ENCODE measurements at places on chromosomes 1 and 21. TPM values are rescaled to one million over a fixed set of nuclear protein-coding genes. Genes with fewer than 3 reads are reported as not detected.

- no peaks in the 10 kb centered on the region for H3K27me3 ChIP-seq
- no peak for DNase-seq
- H3K4me3 ChIP-seq = no peak overlapping the region
- no peaks in the 10 kb centered on the region for H3K4me1 ChIP-seq
Measured at GRCh38 chr21:37915497-37915911, 753 bp downstream of the KCNJ6 start.

DNA sequence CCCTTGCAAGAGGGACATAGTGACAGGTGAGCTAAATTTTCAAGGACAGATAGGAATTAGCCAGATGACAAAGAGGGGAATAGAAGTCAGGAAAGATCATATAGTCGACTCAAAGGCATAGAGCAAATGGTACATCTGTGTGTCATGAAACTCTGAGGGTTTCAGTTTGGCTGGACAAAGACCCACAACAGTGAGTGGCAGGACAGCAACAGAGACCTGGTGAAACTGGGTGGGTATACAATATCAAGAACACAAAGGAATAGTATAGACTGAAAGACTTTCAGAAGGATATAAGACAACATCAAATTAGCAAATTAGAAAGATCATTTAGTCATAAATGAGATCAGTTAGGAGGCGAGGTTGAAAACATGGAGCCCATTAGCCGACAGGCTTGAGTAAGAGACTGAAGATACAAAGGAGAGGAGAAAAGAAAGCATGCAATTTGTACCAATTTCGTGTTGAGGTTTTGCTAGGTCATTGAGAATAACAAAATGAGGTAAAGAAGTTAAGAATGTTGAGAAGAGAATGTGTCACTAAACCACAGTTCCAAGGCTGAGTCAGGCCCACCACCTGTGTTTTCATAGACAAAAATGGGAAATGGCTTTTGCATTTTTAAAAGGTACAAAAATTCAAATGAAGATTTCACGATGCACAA lies 213.8 kb downstream of the HHIPL2 start:
- H3K4me1 ChIP-seq = peaks cover 4% of the 10 kb centered on the region
- no peak for DNase-seq
- H3K27me3 ChIP-seq = no peaks in the 10 kb centered on the region
- H3K36me3 ChIP-seq = no peaks in the 10 kb centered on the region

- no peaks in the 10 kb centered on the region for H3K27me3 ChIP-seq
- H3K27ac ChIP-seq = no peak overlapping the region
- H3K4me1 ChIP-seq = no peaks in the 10 kb centered on the region
- no peaks in the 10 kb centered on the region for H3K36me3 ChIP-seq
- no peak overlapping the region for H3K4me3 ChIP-seq
- no peak for DNase-seq
Measured at GRCh38 chr1:30303387-30303786, 420.0 kb downstream of the MATN1 start.

WNT2B gene
- total RNA-seq = 0.46 TPM

LRRC38 gene
- not detected for total RNA-seq

- no peaks in the 10 kb centered on the region for H3K4me1 ChIP-seq
- H3K27me3 ChIP-seq = no peaks in the 10 kb centered on the region
- no peak overlapping the region for H3K27ac ChIP-seq
- no peak overlapping the region for H3K4me3 ChIP-seq
Measured at GRCh38 chr1:3516911-3517675, 62.6 kb downstream of the ARHGEF16 start.

FCGR3B gene
- total RNA-seq = not detected

GRCh38 chr1:3072391-3073185 lies 3.6 kb downstream of the PRDM16 start:
- no peak overlapping the region for H3K27ac ChIP-seq
- H3K4me1 ChIP-seq = no peaks in the 10 kb centered on the region
- no peak for DNase-seq
- no peaks in the 10 kb centered on the region for H3K36me3 ChIP-seq
- H3K27me3 ChIP-seq = no peaks in the 10 kb centered on the region

DNA sequence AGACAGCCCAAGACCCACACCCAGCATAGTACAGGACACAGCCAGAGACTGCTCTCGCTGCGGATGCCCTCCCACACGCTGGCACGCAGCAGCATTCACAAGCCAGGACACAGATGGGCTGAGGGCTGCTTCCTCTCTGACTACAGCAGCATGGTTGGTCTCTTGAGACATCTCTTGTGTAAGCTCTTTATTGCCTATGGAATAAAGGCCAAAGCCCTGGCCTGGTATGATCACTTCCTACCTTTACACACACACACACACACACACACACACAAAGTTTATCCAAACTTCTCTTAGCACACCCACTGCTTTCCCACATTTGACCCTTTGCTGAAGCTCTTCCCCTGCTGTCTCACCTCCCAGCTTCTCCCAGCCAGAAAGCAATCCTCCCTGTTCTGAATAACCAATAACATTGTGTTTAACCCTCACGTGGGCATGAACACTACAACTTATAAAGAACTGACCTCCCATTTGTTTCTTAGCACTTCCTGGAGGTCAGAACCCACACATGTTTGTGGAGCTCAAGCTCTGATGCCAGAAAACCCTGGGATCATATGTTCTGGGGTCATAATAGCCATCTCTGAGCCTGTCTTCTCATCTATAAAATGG lies 1.2 kb upstream of the LUZP1 start:
- no peaks in the 10 kb centered on the region for H3K36me3 ChIP-seq
- H3K27me3 ChIP-seq = no peaks in the 10 kb centered on the region
- H3K4me1 ChIP-seq = peaks cover 4% of the 10 kb centered on the region

DNA sequence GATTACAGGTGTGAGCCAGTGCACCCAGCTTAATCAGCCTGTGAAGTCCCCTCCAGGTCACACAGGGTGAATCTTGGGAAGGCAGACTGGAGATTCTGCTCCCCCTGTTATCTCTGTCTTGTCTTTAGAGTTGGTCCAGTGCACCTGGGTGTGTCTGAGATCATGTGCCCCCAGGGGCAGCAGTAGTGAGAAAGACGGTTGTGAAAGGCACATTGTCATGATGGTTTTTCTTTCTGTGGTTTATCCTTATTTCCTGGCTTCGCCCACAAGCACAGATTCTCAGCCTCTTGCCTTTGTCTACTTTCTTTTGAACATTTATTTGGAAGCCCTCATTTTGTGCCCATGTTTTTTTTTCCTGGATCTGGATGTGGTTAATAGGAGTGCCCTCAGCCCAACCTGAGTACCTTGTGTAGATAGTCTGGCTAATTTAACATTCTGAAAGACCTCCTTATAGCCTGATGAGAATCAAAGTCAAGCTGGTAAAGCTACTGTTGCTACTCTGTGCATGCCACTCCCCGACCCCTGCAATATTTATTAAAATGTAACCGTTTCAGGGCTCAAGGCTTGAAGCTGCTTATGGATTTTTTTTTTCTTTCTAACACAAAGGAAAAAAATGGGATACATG lies 23.7 kb downstream of the UCK2 start:
- no peaks in the 10 kb centered on the region for H3K27me3 ChIP-seq
- H3K36me3 ChIP-seq = no peaks in the 10 kb centered on the region
- H3K27ac ChIP-seq = no peak overlapping the region
- no peak for DNase-seq
- H3K4me1 ChIP-seq = peaks cover 13% of the 10 kb centered on the region

GRCh38 chr1:159771127-159771895 lies 9.5 kb upstream of the DUSP23 start:
- H3K4me1 ChIP-seq = no peaks in the 10 kb centered on the region
- no peak overlapping the region for H3K4me3 ChIP-seq
- no peak for DNase-seq
- H3K36me3 ChIP-seq = no peaks in the 10 kb centered on the region

DNA sequence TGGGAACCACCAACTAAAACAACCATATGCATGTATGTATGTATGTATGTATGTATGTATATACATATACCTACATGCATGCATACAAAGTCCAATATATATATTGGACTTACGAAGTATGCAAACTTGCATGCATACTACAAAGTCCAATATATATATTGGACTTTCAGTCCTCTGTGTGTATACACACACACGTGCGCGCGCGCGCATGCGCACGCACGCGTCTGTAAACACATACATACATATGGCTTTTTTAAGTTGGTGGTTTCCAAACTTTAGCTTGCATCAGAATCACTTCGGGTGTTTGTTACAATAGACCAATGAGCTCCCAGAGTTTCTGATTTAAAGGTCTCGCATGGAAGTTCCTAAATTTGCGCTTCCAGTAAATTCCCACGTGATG lies 197.5 kb upstream of the C1orf87 start:
- H3K4me1 ChIP-seq = no peaks in the 10 kb centered on the region
- H3K27ac ChIP-seq = no peak overlapping the region
- H3K36me3 ChIP-seq = no peaks in the 10 kb centered on the region
- no peaks in the 10 kb centered on the region for H3K27me3 ChIP-seq
- no peak for DNase-seq
- H3K4me3 ChIP-seq = no peak overlapping the region

- DNase-seq = no peak
- no peak overlapping the region for H3K4me3 ChIP-seq
- H3K4me1 ChIP-seq = no peaks in the 10 kb centered on the region
- no peaks in the 10 kb centered on the region for H3K27me3 ChIP-seq
- H3K36me3 ChIP-seq = no peaks in the 10 kb centered on the region
Measured at GRCh38 chr1:1627261-1627828, 4.6 kb upstream of the MMP23B start.

GRCh38 chr1:111542187-111542586 lies 38.8 kb upstream of the ADORA3 start:
- H3K27ac ChIP-seq = peak overlapping the region; percentile 88
- H3K4me1 ChIP-seq = peaks cover 15% of the 10 kb centered on the region
- no peaks in the 10 kb centered on the region for H3K27me3 ChIP-seq
- H3K36me3 ChIP-seq = no peaks in the 10 kb centered on the region

DNA sequence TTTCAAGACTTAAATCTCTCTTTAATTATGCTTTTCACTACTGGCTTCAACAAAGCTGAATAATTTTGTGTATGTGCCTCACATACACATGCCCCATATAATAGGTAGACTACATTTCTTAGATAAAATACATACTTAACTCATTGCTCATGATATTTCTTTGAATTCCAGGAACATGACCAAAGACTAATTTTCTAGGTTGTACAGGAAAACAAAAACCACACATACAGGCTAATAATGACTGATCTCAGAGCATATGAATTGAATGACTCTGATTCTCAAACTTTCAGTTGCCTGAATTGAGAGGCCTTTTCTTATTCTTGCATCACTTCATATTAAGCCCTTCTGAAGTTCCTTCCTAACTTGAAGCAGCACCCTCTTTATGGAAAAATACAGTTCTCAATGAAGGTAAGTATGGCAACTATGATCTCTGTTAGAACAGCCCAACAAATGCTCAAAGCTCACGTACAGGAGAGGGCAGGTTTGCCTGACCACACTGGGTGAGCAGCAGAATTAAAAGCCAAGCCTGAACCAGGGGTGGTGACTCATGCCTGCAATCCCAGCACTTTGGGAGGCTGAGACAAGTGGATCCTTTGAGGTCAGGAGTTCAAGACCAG lies 22.6 kb upstream of the UAP1 start:
- H3K4me3 ChIP-seq = no peak overlapping the region
- DNase-seq = no peak
- H3K27me3 ChIP-seq = no peaks in the 10 kb centered on the region
- no peak overlapping the region for H3K27ac ChIP-seq
- H3K36me3 ChIP-seq = no peaks in the 10 kb centered on the region
- no peaks in the 10 kb centered on the region for H3K4me1 ChIP-seq

- H3K4me1 ChIP-seq = peaks cover 37% of the 10 kb centered on the region
- H3K27me3 ChIP-seq = no peaks in the 10 kb centered on the region
- no peaks in the 10 kb centered on the region for H3K36me3 ChIP-seq
- DNase-seq = no peak
- no peak overlapping the region for H3K4me3 ChIP-seq
Measured at GRCh38 chr1:1424707-1425106, 3.6 kb upstream of the ANKRD65 start.

- H3K27me3 ChIP-seq = no peaks in the 10 kb centered on the region
- H3K4me1 ChIP-seq = no peaks in the 10 kb centered on the region
- no peak overlapping the region for H3K27ac ChIP-seq
- no peaks in the 10 kb centered on the region for H3K36me3 ChIP-seq
Measured at GRCh38 chr1:38203441-38203840, 156.8 kb upstream of the POU3F1 start.

TEX38 gene
- total RNA-seq = not detected

- H3K4me1 ChIP-seq = peaks cover 6% of the 10 kb centered on the region
- H3K36me3 ChIP-seq = no peaks in the 10 kb centered on the region
- no peaks in the 10 kb centered on the region for H3K27me3 ChIP-seq
- no peak overlapping the region for H3K4me3 ChIP-seq
- no peak overlapping the region for H3K27ac ChIP-seq
Measured at GRCh38 chr1:184025242-184025675, 12.3 kb downstream of the COLGALT2 start.

CRP gene
- total RNA-seq = not detected

DNA sequence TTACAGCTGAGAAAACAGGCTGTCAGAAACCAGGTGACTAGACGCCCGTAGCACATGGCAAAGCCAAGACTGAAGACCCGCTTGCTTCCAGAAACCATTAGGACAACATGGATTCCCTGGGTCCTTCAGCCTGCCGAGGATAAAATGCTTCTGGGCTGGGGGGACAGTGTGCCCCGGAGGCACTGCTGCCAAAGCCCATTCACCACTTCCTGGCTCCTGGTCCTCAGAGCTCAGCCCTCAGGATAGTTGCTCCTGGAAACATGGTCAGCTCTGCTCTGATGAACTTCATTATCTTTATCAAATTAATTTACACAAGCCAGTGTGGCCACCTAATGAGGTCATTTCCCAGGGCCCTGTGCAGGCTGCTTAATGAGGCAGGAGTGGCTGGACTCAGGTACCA lies 41.1 kb upstream of the ACTL8 start:
- no peak overlapping the region for H3K27ac ChIP-seq
- H3K4me1 ChIP-seq = no peaks in the 10 kb centered on the region
- H3K27me3 ChIP-seq = no peaks in the 10 kb centered on the region
- DNase-seq = no peak
- H3K36me3 ChIP-seq = no peaks in the 10 kb centered on the region
- H3K4me3 ChIP-seq = no peak overlapping the region

DNA sequence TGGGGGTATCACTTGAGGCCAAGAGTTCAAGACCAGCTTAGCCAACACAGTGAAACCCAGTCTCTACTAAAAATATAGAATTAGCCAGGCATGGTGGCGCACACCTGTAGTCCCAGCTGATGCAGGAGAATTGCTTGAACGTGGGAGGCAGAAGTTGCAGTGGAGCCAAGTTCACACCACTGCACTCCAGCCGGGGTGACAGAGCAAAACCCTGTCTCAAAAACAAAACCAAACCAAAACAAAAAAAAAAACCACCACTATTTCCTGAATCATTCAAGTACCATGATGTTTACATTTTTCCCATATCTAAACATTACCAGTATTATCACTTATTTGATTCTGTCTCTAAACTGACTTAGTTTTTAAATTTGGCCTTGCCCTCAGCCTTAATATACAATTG lies 29.5 kb downstream of the TUT4 start:
- no peak overlapping the region for H3K27ac ChIP-seq
- H3K27me3 ChIP-seq = no peaks in the 10 kb centered on the region
- H3K4me3 ChIP-seq = no peak overlapping the region
- H3K36me3 ChIP-seq = peaks cover 2% of the 10 kb centered on the region
- DNase-seq = no peak
- H3K4me1 ChIP-seq = no peaks in the 10 kb centered on the region

- no peak overlapping the region for H3K4me3 ChIP-seq
- DNase-seq = no peak
- H3K36me3 ChIP-seq = no peaks in the 10 kb centered on the region
- no peak overlapping the region for H3K27ac ChIP-seq
- H3K4me1 ChIP-seq = no peaks in the 10 kb centered on the region
- no peaks in the 10 kb centered on the region for H3K27me3 ChIP-seq
Measured at GRCh38 chr1:169196581-169196980, 90.1 kb downstream of the ATP1B1 start.
